Activated CD4-positive, alpha-beta memory T cell treated with anti-CD3 and anti-CD28 coated beads, Interleukin-2, amount 10 ng/mL, durations not matched to agents 7 days and 5 days (primary cell): ENCODE measurements at places on chromosomes 3 and 15. TPM values are rescaled to one million over a fixed set of nuclear protein-coding genes. Genes with fewer than 3 reads are reported as not detected.

The PAQR5 gene
- total RNA-seq: not detected

The CP gene
- not detected for total RNA-seq

The SLC38A3 gene
- not detected for total RNA-seq

The ENTPD3 gene
- total RNA-seq: not detected

The GP9 gene
- not detected for total RNA-seq

The AP3B2 gene
- not detected for total RNA-seq

DNA sequence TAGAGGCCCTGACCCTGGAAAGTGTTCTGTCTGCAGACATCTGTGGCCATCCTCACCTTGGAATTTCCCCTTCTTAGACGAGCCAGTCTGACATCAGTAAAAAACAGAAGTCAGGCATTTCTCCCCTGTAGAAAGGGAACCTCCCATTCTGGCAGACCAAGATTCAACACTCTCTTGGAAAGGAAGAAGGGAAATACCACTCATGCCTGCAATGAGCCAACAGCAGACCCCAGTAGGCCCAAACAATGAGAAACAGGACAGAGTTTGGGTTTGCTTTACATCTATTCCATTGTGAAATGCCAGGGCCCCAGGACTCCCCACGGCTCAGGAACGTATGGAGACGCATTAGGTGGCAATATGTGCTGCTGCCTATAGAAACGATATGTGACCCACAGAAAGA is 264.0 kb upstream of the NSMCE3 start:
- no peak for DNase-seq
- peaks cover 2% of the 10 kb centered on the region for H3K27me3 ChIP-seq
- no peak overlapping the region for H3K4me3 ChIP-seq
- H3K4me1 ChIP-seq: no peaks in the 10 kb centered on the region

GRCh38 chr15:100783291-100783690 is 96.3 kb upstream of the ALDH1A3 start:
- H3K27ac ChIP-seq: no peak overlapping the region
- no peaks in the 10 kb centered on the region for H3K36me3 ChIP-seq
- no peak overlapping the region for H3K4me3 ChIP-seq
- DNase-seq: peak; percentile 9
- H3K27me3 ChIP-seq: no peaks in the 10 kb centered on the region
- H3K4me1 ChIP-seq: no peaks in the 10 kb centered on the region

GRCh38 chr15:51191072-51191670 is 96.5 kb upstream of the TNFAIP8L3 start:
- DNase-seq: no peak
- H3K27ac ChIP-seq: no peak overlapping the region
- H3K36me3 ChIP-seq: no peaks in the 10 kb centered on the region
- H3K4me3 ChIP-seq: no peak overlapping the region
- H3K4me1 ChIP-seq: no peaks in the 10 kb centered on the region

DNA sequence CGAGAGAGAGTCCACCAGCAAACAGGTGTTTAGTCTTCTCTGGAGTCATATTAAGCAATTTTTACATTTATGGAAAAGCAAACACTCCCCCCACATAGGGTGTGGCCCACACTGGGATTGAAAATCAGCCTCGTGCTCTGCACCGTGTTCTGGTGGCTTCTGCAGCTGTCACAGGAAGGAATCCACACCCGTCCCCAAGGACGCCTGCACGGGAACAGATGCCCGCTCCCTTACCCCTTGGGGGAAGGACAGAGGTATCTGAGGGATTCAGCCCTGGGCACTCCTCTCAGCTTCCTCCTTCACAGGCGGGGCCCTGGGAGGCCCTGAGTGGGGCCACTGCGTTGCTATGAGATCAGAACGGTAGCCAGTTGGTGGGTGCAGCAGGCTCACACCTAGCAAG is 27.8 kb downstream of the LIPC start:
- no peak for DNase-seq
- H3K4me1 ChIP-seq: peaks cover 60% of the 10 kb centered on the region
- no peaks in the 10 kb centered on the region for H3K27me3 ChIP-seq

- H3K36me3 ChIP-seq: no peaks in the 10 kb centered on the region
- no peak for DNase-seq
These were observed 364.9 kb upstream of the RBMS3 start for GRCh38 chr3:28915741-28916500.

DNA sequence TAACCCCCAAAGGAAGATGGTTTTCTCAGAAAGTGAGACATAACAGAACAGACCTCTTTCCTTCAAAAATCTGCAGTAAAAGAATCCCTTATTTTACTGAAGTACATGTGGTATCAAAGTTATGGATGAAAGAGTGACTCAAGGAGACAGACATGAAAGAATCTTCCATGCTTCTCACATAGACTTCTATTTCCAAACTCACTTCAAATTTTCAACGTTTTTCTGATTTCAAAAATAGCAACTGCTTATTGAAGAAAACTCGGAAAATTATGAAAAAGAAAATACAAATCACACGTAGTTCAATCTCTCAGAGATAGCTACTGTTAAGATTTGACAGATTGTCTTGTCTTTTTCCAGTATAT is 39.8 kb upstream of the TRA2B start:
- H3K27me3 ChIP-seq: peaks cover 16% of the 10 kb centered on the region
- peaks cover 11% of the 10 kb centered on the region for H3K4me1 ChIP-seq
- H3K4me3 ChIP-seq: no peak overlapping the region
- H3K36me3 ChIP-seq: no peaks in the 10 kb centered on the region

- H3K4me3 ChIP-seq: no peak overlapping the region
- H3K27me3 ChIP-seq: no peaks in the 10 kb centered on the region
- DNase-seq: no peak
- H3K36me3 ChIP-seq: peaks cover 27% of the 10 kb centered on the region
- peaks cover 46% of the 10 kb centered on the region for H3K4me1 ChIP-seq
These were observed 13.5 kb downstream of the CMTM7 start for GRCh38 chr3:32405155-32405554.

- peak; percentile 35 for DNase-seq
- H3K27me3 ChIP-seq: no peaks in the 10 kb centered on the region
- peaks cover 4% of the 10 kb centered on the region for H3K4me1 ChIP-seq
- no peaks in the 10 kb centered on the region for H3K36me3 ChIP-seq
- no peak overlapping the region for H3K27ac ChIP-seq
These were observed 12.1 kb downstream of the GALNT15 start for GRCh38 chr3:16186565-16186964.

DNA sequence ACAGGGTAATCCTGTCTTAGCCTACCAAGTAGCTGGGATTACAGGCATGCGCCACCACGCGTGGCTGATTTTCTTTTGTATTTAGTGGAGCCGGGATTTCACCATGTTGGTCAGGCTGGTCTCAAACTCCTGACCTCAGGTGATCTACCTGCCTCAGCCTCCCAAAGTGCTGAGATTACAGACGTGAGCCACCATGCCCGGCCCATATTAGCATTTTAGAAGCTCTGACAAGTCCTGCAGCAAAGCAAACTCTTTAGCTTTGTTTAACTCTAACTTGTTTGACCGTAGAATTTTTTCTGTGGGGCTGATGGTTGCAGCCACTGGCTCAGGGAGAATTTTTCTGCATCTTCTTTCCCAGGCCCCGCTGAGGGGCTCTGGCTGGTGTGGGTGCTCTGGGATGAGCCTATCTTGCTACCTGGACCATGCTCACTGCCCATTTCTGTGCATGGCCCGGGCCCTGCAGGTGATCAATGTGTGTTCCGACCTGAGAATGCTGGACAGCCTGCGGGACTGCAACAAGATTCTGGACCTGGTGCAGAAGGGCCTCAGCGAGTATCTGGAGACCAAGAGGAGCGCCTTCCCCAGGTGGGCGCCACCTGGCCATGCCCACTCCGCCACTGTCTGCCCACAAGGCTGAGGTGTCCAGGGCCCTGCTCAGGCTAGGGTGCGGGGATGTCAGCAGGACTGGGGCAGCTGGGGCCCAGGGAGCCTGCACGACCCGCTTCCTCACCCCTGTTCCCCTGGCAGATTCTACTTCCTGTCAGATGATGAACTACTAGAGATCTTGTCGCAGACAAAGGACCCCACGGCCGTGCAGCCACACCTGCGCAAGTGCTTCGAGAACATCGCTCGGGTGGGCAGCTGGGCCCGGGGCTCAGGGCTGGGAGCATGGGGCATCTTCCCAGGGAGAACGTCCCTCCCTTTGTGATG is 41.3 kb downstream of the DNAH1 start:
- no peaks in the 10 kb centered on the region for H3K4me1 ChIP-seq
- DNase-seq: no peak
- H3K36me3 ChIP-seq: no peaks in the 10 kb centered on the region
- H3K4me3 ChIP-seq: no peak overlapping the region
- no peak overlapping the region for H3K27ac ChIP-seq

DNA sequence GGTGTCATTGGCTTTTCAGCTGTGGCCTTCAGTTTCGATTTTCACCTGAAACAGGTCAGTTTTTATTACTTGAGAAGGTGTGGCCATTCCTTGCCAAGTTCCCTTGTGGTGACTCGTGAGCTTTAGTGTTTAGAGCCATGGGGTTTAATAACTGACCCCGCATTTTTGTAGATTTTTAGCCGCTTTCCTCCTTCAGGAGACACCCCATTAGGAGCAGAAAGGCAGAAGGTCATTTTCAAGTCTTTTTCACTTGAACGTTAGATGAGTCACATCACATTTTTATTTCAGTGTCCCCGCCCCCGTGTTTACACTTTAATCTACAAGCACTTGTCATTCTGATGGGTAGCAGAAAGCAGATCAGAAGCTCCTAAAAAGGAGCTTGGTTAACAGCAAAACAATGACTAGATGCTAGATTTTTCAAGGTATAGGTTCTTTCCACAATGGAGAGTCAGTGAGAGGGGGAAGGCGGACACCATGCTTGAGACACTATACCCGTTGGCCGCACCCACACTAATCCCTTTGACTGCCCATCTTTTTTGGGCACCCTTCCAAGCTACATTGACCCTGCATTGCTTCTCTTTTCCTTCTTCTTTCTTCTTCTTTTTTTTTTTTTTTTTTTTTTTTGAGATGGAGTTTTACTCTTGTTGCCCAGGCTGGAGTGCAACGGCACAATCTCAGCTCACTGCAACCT is 132.7 kb downstream of the GHSR start:
- peaks cover 15% of the 10 kb centered on the region for H3K4me1 ChIP-seq
- no peak overlapping the region for H3K4me3 ChIP-seq
- H3K27me3 ChIP-seq: no peaks in the 10 kb centered on the region
- DNase-seq: no peak
- H3K27ac ChIP-seq: no peak overlapping the region
- peaks cover 15% of the 10 kb centered on the region for H3K36me3 ChIP-seq

- DNase-seq: no peak
- H3K4me3 ChIP-seq: no peak overlapping the region
- H3K27me3 ChIP-seq: peaks cover 3% of the 10 kb centered on the region
- peaks cover 43% of the 10 kb centered on the region for H3K36me3 ChIP-seq
- H3K4me1 ChIP-seq: peaks cover 33% of the 10 kb centered on the region
- no peak overlapping the region for H3K27ac ChIP-seq
These were observed 142.5 kb upstream of the LMCD1 start for GRCh38 chr3:8359133-8359532.

DNA sequence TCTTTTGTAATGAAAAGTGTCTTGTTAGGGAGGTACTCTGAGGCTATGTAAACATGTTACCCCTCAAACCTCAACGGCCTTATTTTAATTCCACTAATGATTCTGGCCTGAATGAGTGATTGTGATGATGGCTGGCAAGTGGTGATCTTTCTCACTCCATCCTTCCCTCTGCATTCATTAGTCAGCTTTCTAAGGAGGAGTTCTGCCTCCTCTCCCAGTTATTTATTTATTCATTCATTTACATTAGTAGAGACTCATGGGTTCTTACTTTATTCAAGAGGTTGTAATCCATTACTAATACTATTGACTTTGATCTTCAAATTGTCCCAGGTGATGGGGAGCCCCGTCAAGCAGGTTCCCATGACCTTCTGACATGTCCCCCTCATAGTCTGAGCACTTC is 35.3 kb downstream of the GNB5 start:
- peaks cover 9% of the 10 kb centered on the region for H3K36me3 ChIP-seq
- no peak overlapping the region for H3K27ac ChIP-seq
- H3K4me3 ChIP-seq: no peak overlapping the region
- H3K27me3 ChIP-seq: no peaks in the 10 kb centered on the region
- no peaks in the 10 kb centered on the region for H3K4me1 ChIP-seq
- DNase-seq: no peak

- H3K4me3 ChIP-seq: no peak overlapping the region
- H3K36me3 ChIP-seq: no peaks in the 10 kb centered on the region
- no peaks in the 10 kb centered on the region for H3K4me1 ChIP-seq
- no peaks in the 10 kb centered on the region for H3K27me3 ChIP-seq
These were observed 441.0 kb downstream of the TUSC7 start for GRCh38 chr3:117150628-117151027.

DNA sequence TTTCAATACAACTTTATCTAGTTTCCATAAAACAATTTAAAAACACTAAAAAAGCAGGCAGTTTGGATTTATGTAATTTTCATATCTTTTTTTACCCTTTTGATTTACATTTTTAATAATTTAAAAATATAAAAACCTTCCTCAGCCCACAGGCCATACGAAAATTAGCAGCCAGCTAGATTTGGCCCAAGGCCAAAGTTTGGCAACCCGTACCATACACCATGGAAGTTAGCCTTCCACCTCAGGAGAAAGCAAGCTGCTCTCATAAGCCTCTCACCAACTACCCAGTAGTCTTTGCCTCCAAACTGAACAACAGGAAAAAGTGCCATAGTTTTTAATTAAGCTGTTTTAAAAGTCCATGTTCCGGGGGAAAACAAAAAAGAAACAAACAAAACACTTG is 107.3 kb upstream of the TRIM42 start:
- no peaks in the 10 kb centered on the region for H3K27me3 ChIP-seq
- no peak for DNase-seq
- no peaks in the 10 kb centered on the region for H3K36me3 ChIP-seq

DNA sequence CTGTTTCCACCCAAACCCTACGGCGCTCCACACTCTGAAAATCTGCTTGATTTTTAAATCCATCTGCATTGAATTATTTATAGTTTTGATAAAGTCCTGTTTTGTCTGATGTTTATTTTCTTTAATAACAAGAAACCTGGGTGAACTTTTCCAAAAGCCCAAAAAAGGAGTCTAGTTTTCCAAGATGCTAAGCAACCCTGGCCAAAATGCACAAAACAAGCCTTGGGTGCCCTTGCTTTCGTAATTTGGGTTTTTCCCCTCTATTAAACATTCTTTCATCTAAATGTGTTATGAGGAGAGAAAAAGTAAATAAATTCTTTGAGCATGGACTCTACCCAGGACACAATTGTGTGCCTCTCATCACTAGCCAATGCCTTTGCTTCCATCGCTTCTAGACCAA is 468.9 kb downstream of the MCTP2 start:
- H3K27ac ChIP-seq: no peak overlapping the region
- DNase-seq: no peak
- H3K36me3 ChIP-seq: no peaks in the 10 kb centered on the region

DNA sequence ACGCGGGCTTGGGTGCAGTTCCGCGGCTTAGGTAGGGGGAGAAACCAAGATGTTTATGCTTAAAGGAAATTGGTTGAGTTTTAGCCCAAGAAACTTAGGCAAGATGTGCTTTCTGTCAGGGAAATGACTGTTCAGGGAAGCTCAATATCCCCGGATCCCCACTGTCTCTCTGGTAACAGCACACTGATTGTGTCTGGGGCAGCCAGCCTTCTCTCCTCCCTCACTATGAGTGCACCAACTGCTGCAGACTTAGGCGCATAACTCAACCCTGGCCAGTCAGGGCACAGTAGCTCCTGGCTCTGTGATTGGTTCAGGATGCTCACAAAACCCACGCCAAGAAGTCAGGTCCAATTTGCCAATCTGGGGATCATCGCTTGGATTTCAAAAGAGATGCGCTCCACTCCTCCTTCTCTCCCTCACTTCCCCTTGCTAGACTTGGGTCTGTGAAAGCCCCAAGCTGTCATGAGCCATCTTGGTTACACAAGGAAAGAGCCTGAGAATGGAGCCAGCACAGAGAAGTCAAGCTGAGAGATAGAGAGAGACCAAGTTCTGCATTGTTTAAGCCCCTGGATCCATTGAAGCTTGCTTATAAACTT is 42.5 kb upstream of the CACNA2D3 start:
- no peak overlapping the region for H3K4me3 ChIP-seq
- H3K27me3 ChIP-seq: no peaks in the 10 kb centered on the region
- no peaks in the 10 kb centered on the region for H3K4me1 ChIP-seq
- no peaks in the 10 kb centered on the region for H3K36me3 ChIP-seq
